Stimulated activated CD4-positive, alpha-beta T cell treated with anti-CD3 and anti-CD28 coated beads, Interleukin-1b, Interleukin-23, amount 100 ng/mL, for 1 hour (primary cell): ENCODE measurements at places on chromosomes 7 and 10.

DNA sequence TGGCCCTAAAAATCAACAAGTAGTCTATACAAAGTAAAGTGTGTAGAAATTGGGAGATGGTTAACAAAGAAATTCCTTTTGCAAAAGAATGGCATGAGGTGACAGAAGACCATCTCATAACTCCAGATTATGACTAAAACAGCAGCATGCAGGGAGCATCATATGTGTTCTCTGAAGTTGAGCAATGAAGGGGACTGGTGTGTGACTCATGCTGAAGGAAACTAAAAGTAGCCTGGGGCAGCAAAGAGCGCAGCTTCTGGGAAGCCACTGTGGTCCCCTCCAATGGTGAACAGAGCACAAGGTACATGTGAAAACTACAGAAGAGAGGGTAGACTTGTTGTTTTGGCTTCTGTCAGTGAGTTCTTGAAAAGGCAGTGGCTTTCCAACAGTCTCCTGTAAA, 133.4 kb downstream of the MACC1 start:
- DNase-seq: no peak

GRCh38 chr7:100435401-100436304, 644 bp downstream of the PPP1R35 start:
- DNase-seq: no peak

GRCh38 chr7:1529383-1530116, 952 bp upstream of the MAFK start:
- no peak for DNase-seq

GRCh38 chr7:131533566-131534561, 22.6 kb downstream of the PODXL start:
- no peak for DNase-seq

GRCh38 chr10:126955934-126956711, 50.9 kb downstream of the DOCK1 start:
- DNase-seq: no peak

DNA sequence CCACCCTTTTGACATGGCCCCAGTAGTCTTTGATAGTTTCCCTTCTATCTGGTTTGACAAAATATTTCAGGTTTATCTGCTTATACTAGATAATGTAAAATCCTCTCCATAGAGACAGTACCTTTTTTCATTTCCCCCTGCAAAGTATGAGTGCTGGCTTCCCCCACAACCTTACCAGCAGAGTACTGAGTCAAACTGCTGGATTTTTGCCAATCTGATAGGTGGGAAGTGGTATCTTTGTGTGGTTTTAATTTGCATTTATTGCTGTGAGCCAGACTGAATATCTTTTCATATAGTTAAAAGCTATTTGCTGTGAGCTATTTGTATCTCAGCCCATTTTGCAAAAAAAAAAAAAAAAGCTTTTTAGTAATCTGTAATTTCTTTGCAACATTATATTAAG, 32.1 kb upstream of the HECTD2 start:
- DNase-seq: no peak

- DNase-seq: no peak
Observed at GRCh38 chr10:109957092-109957797, 33.9 kb upstream of the XPNPEP1 start.

- DNase-seq: no peak
Observed at GRCh38 chr7:2049111-2049781, 183.5 kb downstream of the MAD1L1 start.

GRCh38 chr7:47400001-47400400, 181.9 kb downstream of the TNS3 start:
- DNase-seq: no peak

DNA sequence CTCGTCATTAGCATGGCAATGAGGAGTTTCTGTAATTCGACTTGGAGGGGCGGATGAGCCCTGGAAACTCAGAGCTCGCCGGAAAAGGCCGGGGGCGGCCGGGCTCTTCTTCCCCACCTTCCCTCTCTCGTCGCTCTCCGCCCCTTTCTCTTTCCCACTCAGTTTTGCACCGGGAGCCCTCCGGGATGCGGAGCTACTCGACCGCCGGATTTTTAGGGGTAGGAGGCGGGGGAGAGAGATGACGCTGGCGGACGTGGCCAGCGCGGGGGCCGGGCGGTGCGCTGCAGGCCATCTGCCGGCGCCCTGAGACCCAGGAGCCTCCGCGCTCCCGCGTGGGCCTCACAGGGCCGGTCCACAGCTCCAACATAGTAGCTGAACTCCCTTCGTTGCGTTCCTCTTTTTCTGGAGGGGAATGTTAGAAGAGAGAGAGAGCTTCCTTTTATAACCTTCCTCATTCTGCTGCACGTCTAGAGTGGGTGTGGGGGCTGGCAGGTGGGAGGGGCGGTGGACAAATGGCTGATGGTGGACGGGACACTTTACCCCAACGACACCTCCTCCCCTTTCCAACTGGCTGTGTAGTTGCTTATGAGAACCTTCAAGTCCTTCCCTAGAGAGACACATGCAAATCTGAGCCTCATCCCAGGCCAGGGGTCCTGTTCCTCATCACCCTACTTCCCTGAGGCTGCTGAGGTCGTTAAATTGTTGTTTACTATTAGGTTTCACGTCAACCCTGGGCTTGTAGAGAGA, 1.1 kb upstream of the HOXA1 start:
- DNase-seq: no peak

GRCh38 chr7:155951554-155952158, 139.4 kb upstream of the SHH start:
- no peak for DNase-seq

DNA sequence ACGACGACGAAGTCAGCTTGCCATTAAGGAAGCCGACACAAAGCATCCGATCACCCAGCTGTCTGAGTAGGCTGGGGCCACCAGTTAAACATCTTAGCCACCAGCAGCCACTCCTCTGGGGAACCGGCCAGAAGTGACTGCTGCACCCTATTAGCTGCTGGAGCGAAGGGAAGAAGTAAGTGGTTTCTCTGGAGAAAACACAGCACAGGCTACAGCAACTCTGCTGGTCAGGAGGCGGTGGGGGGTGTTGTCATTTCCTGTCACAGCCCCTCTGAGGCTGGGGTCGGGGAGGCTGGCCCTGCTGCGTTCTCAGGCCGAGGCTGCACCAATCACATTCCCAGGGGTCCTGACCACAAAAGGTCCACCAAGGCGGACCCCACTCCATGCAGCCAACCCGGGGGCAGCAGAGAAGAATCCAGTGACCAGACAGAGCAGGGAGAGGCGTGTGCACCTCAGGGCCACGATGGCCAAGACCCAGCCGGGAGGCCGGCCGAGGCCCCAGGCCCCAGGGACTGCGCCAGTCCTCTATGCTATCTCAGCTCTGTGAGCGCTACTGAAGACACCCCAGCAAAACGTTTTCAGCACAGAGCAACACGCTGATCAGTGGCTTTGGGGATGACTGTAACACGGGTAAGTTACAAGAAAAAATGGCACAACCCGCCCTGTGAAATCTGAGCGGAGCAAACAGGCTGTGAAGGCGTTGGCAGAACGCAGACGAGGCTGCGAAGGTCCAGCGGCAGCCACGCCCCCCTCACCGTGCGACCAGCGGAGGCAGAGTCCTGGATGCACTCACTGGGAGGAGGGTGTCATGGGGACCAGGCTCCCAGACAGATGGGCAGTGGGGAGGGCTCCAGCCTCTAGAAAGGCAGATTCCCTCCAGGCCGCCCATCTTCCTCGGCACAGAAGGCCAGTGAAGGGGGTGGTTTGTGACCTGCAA, 24.8 kb downstream of the STK32C start:
- DNase-seq: no peak

DNA sequence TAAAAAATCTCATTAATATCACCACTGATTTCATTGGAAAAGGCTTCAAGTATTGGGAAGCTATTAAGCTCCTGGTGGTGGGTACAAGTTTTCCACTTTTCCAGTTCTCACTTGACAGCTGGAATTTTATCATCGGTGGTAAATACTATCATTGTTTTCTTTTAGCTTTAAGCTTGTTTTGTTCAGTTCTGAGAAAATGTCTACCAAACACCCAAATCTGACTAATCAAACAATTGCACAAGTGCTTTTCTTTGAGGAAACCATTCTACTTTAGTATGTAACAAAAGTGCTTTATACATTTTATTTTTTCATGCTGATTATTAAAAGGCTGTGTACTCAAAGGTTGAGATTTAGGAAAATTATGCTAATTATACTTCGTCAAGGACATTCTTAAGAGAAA, 7.9 kb downstream of the PRPF18 start:
- DNase-seq: no peak

DNA sequence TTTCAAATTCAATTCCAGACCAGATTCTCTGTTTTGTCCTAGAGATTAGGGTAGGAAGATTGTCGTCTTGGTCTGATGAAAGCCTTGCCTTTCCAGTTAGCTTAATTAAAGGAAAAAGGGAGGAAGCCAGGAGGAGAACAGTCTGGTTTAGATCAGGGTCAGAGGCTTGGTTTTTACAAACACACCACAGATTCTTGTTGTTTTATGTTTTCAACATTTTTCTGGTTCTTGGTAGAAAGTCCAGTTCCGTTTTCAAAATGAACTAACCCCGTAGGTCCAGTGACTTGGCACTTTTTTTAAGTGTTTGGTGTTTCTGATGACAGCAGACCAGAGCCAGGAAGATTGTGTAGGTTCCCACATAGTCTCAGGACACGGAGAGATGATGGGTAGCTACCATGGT, 167.1 kb upstream of the INHBA start:
- DNase-seq: no peak

DNA sequence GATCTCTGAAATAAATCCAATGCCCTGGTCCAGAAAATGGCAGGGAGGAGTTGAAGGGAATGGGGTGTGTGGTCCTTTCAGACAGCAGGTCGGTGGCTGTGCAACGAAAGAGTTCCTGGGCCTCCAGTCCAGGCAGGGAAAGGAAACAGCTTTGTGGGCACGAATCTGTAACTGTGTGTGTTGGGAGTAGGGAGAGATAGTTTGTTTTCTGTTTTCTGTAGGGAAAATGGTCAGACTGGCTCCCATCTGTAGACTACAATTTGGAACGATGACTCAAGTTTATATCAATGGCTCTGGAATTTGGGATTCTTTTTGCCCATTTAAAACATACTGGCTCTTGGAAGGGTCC, 2.6 kb upstream of the HOXA9 start:
- no peak for DNase-seq

DNA sequence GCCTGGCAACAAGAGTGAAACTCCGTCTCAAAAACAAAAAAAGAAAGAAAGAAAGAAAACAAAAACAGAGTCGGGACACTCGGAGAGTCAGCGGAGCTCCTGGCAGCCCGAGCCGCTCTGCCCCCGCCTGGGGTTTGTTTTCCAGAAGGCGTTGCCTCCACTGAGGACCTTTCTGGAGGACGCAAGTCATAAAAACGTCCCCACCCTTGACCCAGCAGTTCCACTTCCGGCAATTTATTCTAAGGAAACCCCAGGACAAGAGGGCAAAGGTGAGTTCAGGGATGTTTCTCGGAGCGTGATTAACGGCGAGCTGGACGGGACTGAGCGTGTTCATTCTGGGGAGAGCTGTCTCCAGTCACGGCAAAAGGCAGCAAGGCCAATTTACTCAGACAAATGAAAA, 27.0 kb upstream of the SUN1 start:
- no peak for DNase-seq

GRCh38 chr7:97732565-97733275, 834 bp downstream of the TAC1 start:
- no peak for DNase-seq

DNA sequence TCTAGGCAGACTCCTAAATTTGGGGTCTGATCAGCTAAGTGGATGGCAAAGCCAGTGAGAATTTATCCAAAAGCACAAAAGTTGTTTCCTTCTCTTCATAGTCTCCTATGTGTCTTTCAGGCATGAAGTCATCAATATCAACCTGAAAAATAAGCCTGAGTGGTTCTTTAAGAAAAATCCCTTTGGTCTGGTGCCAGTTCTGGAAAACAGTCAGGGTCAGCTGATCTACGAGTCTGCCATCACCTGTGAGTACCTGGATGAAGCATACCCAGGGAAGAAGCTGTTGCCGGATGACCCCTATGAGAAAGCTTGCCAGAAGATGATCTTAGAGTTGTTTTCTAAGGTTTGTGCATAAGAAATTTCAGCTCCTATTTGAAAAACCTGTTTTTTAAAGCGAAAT, 4.8 kb downstream of the GSTO1 start:
- no peak for DNase-seq

DNA sequence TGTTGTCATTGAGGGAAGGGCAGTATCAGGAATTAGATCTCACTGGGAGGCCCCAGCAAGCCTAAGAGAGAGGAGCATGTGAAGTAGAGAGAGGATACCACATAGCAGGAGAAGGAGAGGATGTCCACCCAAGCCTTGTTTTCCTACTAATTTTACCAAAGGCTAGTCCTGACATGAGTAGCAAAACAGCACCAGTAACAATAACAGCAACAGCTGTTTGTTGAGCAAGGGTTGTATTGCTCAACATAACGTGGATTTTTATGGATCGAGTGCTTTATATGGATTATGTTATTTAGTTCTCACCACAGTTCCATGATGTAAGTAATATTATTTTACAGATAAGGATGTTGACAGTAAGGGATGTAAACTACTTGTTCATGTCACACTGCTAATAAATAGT, 135.2 kb upstream of the DLX6 start:
- no peak for DNase-seq

- no peak for DNase-seq
Observed at GRCh38 chr7:74429153-74429747, 24.5 kb upstream of the GTF2IRD1 start.

DNA sequence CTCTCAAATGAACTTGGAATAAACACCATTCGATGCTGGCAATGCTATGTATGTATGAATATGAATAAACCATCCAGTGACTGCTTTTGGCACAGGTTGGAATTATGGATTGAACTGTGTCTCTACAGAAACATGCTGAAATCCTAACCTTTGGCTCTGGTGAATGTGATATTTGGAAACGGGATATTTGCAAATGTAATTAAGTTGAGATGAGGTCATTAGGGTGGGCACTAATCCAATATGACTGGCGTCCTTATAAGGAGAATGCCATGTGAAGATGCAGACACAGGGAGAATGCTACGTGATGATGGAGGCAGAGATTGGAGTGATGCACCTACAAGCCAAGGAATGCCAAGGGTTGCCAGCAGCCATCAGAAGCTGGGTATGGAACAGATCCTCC, 3.4 kb upstream of the ACTR3B start:
- DNase-seq: no peak

DNA sequence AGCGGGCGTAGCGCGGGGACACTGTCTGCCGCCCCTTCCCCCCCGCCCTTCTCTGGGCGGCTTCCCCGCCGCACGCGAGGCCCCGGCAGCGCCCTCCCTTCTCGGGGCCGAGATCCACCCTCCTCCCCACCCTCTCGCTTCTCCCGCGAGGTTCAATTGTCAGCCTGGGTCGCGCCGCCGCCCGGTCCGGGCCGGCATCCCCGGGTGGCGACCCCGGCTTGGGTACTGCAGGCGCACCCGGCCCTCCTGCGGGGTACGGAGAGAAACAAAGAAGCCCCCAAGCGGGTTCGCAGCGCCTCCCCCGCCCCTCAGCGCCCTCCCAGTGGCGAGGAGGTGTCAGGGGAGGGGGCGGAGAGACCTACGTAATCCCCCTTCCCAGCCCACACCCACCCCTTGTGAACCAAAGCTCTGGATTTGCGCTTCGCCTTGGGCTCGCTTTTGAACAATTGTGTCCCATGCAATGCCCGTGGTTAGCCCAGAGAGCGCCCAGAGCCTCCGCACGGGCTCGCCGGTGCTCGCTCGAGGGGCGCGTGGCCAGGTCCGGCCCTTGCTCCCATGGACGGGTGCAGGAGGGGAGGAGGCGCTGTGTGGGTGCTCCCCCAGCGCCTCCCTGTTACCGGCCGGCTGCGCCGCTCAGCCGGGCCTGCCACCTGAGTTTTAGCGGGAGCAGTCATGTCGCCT, 634 bp downstream of the HECW1 start:
- no peak for DNase-seq
